ENCODE measurements at places on chromosomes 6 and 20.

GRCh38 chr20:53050338-53050737 is 78.2 kb downstream of the TSHZ2 start:
- no peak for DNase-seq

GRCh38 chr6:121847806-121848522 is 412.5 kb downstream of the GJA1 start:
- DNase-seq, result no peak

- peak; percentile 56 for DNase-seq
Observed at GRCh38 chr6:43020847-43021246, 576 bp upstream of the RRP36 start.

- DNase-seq, result no peak
Observed at GRCh38 chr20:59740621-59741020, 136.3 kb downstream of the PHACTR3 start.

GRCh38 chr20:39259010-39259803 is 297.1 kb downstream of the DHX35 start:
- no peak for DNase-seq

DNA sequence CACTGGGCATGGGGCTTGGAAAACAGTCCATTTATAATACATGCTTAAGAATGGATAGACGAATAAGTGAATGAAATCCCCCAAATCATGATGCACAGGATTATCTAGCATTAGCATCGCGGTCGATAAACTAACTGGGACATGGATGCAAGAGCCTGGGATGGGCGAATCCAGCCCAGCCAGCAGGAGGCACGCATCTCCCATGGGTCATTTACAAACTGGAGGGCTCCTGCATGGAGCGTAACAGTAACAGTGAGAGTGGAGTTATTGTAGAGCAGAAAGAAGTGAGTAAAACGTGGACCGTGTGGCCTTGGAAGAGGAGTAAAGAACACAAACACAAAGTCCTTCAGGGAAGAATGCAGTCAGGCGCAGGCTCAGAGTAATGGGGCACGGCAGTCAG is 136.5 kb downstream of the AGPAT4 start:
- DNase-seq, result no peak

- peak; percentile 89 for DNase-seq
Observed at GRCh38 chr6:11785774-11786579, 7.4 kb upstream of the ADTRP start.

DNA sequence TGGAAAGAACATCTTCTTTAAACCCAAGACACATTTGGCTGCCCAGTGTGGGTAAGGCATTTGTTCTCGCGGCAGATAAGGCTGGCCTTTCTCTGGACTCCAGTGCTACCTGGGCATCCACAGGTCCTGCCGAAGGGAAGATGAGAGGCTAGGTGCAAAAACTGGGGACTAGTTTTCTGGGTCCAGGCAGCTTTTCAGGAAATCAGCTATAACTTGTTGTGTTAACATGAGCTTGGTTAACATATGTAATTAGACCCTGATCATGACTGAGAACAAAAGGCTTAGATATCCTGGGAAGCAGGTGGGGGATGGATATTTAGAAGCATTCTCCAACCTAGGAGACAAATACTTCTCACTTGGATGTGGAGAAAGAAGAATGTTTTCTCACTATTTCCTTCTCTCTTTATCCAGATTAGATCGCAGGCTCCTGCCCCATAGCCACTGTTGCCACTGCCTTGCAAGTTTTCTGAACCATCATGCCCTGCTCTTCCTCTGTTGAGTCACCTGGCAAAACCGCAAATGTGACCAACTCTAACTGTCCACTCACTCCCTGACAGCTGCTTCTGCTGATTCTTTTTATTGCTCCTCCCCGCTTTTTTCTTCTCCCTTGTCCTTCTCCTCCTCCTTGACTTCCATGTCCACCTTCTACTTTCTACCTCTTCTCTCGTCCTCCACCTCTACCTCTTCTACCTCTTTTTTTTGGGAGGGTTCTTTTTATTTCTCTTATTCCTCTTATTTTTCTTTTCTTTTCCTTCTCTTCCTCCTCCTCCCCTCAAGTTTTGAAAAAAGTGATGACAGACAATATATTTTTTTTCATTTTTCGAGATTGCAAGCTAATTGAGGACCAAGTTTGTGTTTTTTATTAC is 258.1 kb downstream of the UTRN start:
- DNase-seq, result peak; percentile 13

- DNase-seq, result peak; percentile 86
Observed at GRCh38 chr6:156336089-156336488, 441.1 kb upstream of the ARID1B start.

DNA sequence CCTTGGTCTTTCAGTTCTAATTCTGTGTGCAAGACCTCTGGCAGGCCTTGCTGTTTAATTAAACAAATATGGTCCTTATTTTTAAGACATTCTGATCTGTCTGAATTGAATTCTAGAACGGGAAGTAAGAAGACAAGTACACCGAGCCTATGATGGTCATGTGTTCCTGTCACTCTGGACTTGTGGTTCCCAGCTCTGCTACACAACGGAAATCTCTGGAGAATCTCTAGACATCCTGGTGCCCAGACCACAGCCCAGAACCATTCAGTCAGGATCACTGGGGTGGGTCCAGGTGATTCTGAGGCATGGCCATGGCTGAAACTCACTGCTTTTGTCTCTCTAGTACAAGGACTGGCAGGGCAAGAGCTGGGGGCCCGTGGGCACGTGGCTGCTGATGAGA is 15.9 kb upstream of the KCNK16 start:
- DNase-seq, result no peak
